Gastroesophageal sphincter (tissue), 4 donors: ENCODE measurements at places on chromosomes 4 and X. TPM values are rescaled to one million over a fixed set of nuclear protein-coding genes. Genes with fewer than 3 reads are reported as not detected.

The MAGEA6 gene
- total RNA-seq, result not detected

The PAGE5 gene
- total RNA-seq, result not detected

DNA sequence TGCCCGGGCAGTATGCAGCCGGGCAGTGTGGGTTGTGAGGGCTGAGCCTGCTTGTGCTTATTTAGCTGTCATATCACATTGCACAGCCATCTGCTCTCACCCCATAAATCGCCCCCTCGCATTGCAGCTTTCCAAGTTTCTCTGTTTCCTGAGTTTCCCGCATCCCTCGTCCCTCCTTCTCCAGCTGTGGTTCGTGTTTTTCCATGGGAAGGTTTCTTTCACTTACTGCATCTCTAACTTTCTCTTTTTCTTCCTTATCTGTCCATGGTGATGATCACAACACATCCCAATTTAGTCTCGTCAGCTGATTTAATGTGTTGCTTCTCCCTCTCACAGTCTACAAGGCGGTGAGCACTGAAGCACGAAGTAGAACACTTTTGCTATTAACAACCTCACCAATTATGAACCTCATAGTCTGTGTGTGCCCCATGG is 118.1 kb downstream of the ENPP6 start:
- ATAC-seq, result no peak

- ATAC-seq, result no peak
These were observed 49.5 kb downstream of the STX18 start for GRCh38 chr4:4492161-4492847.

GRCh38 chr4:34935739-34936138 is 1308.6 kb downstream of the ARAP2 start:
- ATAC-seq, result no peak

DNA sequence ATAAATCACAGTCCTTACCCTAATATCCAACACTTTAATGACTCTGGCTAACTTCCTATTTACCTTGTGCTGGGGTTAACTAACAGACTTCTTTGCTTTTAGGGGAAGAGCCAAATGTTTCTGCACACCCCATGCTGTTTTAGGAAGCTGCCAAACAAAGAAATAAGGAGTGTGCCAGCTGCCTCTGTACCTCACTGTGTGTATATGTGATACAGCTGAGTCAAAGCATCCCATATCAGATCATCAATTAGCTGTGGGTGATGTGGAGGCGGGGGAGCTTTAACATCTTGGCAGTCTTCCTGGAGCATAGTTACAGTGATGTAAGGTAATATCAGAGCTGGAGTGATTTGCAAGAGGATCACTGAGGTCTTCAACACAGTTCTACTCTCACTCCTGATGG is 95.4 kb downstream of the COL25A1 start:
- no peak for ATAC-seq

DNA sequence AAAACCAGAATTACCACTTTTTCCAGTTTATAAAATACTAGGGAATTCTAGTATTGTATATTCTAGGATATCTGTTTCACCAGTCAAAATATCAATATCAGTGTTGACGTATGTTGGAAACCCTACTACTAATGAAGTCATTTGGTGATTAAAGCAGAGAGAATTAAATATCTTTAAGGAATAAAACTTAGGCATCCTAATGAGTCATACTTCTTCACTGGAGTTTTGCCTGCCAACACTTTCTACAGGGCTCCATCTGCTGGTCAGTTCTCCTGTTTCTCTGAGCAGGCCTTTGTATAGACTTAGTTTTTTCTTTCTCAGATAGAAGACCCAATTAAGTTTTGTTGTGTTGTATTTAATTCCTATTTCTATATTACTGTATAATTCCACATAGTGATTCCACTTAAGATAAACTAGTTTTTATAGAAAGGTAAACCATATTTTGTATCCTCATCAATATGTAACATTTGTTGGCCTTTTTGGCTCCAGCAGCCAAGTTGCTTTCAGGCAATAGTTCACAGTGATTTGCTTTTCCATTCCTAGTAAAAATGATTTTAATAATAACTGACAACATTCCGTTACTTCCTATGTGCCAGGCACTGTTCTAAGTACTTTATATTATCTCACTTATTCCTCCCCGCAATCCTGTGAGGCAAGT is 3.5 kb downstream of the AP1AR start:
- ATAC-seq, result no peak

GRCh38 chrX:108138814-108139702 is 47.5 kb downstream of the ATG4A start:
- no peak for ATAC-seq
